ENCODE measurements at places on chromosomes 16 and 17. TPM values are rescaled to one million over a fixed set of nuclear protein-coding genes. Genes with fewer than 3 reads are reported as not detected.
A peak's percentile ranks its signal among the peaks of the same experiment; 100 is the strongest.

- no peak for DNase-seq
Measured at GRCh38 chr17:82239401-82239925, 10.6 kb downstream of the SLC16A3 start.

DNA sequence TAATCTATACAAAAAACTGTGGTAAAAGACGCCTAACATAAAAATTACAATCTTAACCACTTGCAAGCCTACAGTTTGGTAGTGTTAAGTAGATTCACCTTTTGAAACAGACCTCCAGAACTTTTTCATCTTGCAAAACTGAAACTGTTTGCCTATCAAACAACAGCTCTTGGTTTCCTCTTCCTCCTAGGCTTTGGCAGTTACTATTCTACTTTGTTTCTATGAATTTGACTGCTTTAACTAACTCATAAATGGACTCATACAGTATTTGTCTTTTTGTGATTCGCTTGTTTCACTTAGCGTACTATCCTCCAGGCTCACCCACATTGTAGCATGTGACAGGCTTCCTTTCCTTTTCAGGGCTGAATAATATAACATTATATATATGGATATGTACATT, 97.0 kb downstream of the PRKCA start:
- DNase-seq = peak; percentile 54

DNA sequence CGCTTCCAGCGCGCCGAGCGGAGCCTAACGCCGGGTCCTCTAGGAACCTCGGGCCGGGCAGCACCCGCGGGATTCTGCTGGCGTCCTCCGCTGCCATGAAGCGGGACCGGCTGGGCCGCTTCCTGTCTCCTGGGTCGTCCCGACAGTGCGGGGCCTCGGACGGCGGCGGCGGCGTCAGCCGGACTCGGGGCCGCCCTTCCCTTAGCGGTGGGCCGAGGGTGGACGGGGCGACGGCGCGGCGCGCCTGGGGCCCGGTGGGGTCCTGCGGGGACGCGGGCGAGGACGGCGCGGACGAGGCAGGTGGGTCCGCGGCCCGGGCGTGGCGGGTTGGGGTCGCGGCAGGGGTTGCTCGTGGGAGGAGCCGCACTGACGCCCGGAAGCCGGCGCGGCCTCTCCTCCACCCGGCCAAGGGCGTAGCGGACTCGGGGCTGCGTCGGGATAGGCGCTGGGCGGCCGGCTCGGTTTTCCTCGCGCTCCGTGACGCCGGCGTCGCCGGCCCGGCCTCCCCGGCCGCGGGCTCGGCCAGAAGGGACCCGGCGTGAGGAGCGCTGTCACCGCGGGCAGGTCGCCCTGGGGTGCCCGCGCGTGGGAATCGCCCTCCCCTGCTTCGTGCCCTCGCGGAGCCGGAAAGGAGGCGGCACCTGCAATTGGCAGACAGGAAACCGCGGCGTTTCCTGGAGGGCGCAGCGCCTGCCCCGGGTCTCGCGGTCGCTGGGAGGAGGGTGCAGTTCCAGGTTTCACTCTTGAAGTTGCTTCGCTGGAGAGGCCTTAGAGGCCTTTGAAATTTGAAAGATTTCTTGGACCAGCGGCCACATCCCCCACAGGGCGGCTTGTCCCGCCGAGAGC, 432 bp downstream of the ZNF276 start:
- DNase-seq = peak; percentile 94

DNA sequence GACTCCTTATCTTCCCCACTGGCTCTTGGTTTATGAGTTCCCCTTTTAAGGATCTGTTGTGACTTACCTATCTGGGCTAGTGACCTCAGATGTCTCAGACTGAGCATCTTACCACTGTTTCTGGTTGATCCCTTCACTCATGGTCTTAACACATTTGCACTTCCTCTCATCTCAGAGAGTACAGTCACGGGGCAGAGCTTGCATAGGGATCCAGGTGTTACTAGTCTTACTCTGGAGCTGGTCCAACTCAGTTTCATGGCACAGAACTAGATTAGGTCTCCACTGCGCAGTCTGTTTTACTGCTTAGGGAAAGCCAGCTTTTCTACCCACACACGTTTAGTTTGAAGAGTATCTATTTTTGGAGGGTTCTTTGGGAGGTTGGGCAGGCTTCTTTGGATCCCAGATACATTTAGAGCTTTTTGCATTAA, 10.2 kb downstream of the GABARAPL2 start:
- no peak for DNase-seq

GRCh38 chr16:84925092-84925772, 86.1 kb downstream of the ZDHHC7 start:
- peak; percentile 56 for DNase-seq

DNA sequence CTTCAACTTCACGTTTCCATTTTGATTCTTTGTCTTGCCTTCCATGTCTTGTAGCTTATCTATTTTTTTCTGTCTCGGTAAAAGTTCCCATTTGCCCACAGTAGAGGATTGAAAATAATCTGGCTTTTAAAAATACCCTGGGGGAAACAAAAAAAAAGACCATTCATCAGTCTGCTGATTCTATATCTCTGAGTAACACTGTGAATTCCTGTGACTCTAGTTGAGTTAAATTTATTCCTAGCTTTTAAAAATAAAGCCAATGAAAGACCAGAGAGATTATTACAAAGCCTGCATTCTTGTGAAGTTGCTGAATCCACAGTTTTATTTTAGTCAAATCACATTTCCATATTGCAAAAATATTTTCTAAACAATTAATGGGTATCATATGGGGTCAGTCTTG, 532.3 kb downstream of the CDH13 start:
- DNase-seq = no peak

DNA sequence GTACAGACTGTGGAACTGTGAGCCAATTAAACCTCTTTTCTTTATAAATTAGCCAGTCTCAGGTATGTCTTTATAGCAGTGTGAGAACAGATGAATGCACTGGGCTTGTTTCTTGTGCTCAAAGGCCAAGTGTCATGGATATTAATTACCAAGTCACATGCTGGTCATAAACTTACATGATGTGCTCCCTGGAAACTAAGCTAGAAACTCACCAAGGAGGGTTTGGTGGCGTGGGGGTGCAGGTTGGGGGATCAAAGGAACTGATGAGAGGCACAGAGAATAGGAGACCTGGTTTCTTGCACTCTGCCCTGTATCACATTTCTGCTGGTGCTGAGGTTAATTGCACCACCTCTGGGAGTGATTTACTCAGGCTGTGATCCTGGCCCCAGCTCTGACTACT, 31.2 kb upstream of the TMC5 start:
- DNase-seq = no peak

- DNase-seq = no peak
Measured at GRCh38 chr17:18156171-18156975, 27.3 kb upstream of the ALKBH5 start.

DNA sequence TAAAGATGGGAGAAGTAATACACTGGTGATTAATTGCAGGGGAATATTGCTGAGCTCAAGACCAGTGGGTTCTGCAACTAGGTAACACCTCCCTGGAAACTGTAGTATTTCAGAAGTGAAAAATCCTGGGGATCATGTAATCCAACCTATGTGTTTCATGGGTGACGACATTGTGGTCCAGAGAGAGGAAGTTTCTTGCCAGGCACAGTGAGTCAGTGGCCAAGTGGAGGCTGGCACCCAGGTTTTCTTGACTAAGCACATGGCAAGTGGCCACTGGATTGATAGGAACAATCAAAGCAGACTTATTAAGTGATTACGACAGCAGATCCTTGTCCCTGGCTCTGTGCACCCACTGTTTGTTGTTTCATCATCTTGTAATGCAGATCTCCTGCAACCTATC, 14.6 kb upstream of the CIITA start:
- DNase-seq = no peak

DNA sequence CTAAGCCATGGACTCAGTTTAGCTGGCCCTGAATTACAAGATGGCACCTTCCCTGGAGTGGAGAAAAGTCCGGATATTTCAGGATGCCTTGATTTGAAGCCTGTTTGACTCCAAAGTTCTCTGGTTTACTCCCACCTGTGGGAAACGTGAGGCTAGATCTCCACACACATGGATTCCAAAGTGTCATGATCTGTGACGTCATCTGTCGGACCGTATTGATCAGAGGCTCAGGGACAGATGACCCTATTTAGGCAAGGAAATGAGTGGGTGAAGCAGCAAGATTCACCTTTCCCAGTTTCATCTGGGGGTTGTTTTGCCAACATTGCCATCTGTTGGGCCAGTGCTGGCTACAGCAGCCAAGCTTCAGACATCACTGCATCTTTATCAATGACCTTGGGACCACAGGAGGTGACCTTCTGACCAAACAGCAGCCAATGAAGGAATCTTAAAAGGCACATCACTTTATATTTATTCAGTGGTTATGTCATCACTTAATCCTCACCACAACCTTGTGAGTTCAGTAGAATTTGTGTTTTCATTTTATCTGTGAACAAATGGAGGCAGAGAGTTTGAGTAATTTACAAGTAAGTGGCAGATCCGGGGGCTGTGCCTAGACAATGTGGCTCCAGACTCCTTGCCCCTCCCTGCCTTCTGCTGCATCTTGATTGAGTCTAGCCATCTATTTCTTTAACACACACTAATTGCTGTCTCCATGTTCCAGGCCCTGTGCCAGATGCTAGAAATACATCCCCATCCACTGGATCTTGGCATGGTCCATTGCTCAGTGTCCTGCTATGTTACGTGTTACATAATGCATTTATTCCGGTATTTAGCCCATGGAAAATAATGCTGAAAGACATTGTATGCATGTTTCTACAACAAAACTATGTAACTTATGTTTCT, 1.5 kb upstream of the CDH13 start:
- no peak for DNase-seq

DNA sequence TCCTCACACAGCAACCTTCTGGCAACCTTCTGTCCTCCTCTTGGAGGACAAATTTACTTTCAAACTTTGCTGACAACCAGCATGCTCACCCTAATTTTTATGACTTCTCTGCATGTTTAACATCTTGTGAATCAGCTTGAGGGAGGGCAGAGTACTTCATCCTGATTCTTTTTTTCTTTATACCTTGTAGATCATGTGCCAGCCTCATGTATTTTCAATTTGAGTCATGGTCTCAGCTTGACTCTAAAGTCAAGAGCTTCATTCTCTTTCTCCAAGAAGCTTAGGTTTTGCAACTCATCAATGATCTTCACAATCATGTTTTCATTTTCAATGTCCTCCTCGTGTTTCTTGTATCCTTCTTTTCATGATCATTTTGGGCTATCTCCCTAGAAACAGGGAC, 3.6 kb upstream of the KRTAP9-7 start:
- no peak for DNase-seq

PRSS33 gene
- not detected for total RNA-seq

ARHGAP27 gene
- total RNA-seq = 113 TPM

INCA1 gene
- total RNA-seq = 0.36 TPM

CLCN7 gene
- total RNA-seq = 111 TPM

NUBP1 gene
- total RNA-seq = 23.5 TPM
